Parietal lobe (tissue), 2 donors: ENCODE measurements at places on chromosomes 12 and 14. TPM values are rescaled to one million over a fixed set of nuclear protein-coding genes. Genes with fewer than 3 reads are reported as not detected.

Gene TCTN2
- 33.5 TPM for total RNA-seq

Gene ADAM20
- 9.4 TPM for total RNA-seq

Gene ARPC3
- total RNA-seq, result 96.1 TPM

Gene TMEM263
- total RNA-seq, result 28.5 TPM

Gene GSG1
- total RNA-seq, result not detected

Gene MSI1
- 15.0 TPM for total RNA-seq

Gene DLGAP5
- total RNA-seq, result 6.6 TPM

Gene RIMBP2
- 92.0 TPM for total RNA-seq

Gene TPPP2
- total RNA-seq, result not detected

Gene VPS37B
- total RNA-seq, result 35.1 TPM

Gene DTX3
- 81.7 TPM for total RNA-seq

Gene DBX2
- total RNA-seq, result 1.6 TPM

Gene APOF
- not detected for total RNA-seq
